Chondrocyte (in vitro differentiated cells): ENCODE measurements at places on chromosomes 3 and 15. TPM values are rescaled to one million over a fixed set of nuclear protein-coding genes. Genes with fewer than 3 reads are reported as not detected.

DNA sequence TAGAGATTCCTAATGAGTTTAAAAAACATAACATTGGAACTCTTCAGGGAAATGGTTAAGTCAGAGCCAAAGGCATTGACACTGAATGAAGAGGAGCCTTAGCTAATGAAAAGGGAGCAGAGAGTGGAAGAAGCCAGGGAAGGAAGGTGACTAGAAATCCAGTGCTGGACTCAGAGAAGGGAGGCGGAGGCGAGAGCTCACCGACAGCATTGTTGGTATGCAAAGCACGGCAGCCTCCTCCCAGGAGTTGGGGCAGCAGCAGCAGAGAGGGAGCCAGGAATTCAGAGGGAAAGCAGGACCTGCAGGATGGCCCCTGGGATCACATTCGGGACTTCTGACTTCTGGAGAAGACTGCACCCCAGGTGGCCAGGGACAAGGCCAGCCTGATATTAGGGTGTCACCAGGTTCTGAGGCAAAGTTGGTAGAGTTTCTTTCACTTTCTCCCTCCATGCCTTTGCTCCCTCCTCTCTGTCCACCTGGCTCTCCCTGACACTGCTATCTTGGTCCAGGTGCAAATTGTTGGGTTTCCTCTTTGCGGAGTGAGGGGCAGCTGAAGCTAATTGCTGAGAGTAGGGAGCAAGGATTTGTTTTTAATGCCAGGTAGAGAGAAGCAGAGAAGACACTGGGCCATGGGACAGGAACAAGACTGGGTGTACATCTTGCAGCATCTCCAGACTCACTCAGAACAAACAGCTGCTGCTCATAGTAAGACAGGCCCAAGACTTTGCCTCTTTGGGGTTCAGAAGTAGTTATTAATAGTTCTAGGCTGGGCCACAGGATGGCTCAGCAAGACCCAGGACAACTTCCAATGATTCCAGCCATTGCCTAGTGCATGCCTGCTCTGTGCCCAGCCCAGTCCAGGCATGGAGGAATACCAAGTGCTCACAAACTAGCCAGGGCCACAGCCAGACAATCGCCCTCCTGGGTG lies 157.9 kb downstream of the TLE3 start:
- no peak overlapping the region for H3K4me3 ChIP-seq
- H3K27ac ChIP-seq: no peak overlapping the region
- H3K36me3 ChIP-seq: peaks cover 8% of the 10 kb centered on the region
- H3K4me1 ChIP-seq: no peaks in the 10 kb centered on the region

- peaks cover 37% of the 10 kb centered on the region for H3K27me3 ChIP-seq
- H3K36me3 ChIP-seq: no peaks in the 10 kb centered on the region
- DNase-seq: no peak
- H3K4me3 ChIP-seq: no peak overlapping the region
- no peak overlapping the region for H3K27ac ChIP-seq
- H3K4me1 ChIP-seq: peaks cover 6% of the 10 kb centered on the region
Measured at GRCh38 chr15:91947683-91948608, 94.4 kb downstream of the SLCO3A1 start.

GRCh38 chr15:52290800-52291199 lies 4.8 kb downstream of the MYO5C start:
- H3K27me3 ChIP-seq: no peaks in the 10 kb centered on the region
- peaks cover 22% of the 10 kb centered on the region for H3K4me1 ChIP-seq
- no peak overlapping the region for H3K4me3 ChIP-seq
- no peak overlapping the region for H3K27ac ChIP-seq
- DNase-seq: no peak
- H3K36me3 ChIP-seq: no peaks in the 10 kb centered on the region

- H3K4me1 ChIP-seq: peaks cover 6% of the 10 kb centered on the region
- no peaks in the 10 kb centered on the region for H3K36me3 ChIP-seq
- no peak overlapping the region for H3K27ac ChIP-seq
- H3K4me3 ChIP-seq: no peak overlapping the region
Measured at GRCh38 chr3:60440869-60441268, 810.4 kb downstream of the FHIT start.

Gene GOLGA6L10
- total RNA-seq: 1.2 to 2.4 TPM (median 2.0 TPM) in 3 replicates

DNA sequence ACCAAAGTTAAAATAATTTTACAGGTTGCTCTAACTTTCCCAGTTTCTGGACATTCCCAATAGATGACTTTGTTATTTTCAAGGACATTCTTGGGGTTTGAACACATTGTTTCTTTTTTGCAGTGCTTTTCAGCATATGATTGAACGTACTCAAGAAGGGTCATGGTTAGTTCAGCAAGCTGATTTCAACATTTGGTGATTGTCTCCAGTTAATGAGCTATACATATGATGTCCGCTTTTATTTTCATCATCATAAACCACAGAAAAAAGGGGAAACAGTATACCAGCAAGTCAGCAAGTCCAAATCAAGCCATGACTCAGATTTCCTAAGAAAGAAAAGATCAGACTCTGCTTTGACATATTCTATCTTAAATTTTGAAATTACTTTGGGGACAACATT lies 69.4 kb downstream of the B3GALNT1 start:
- H3K27me3 ChIP-seq: no peaks in the 10 kb centered on the region
- DNase-seq: no peak
- H3K4me3 ChIP-seq: no peak overlapping the region
- H3K27ac ChIP-seq: peak overlapping the region; percentile 54
- H3K36me3 ChIP-seq: peaks cover 8% of the 10 kb centered on the region
- peaks cover 25% of the 10 kb centered on the region for H3K4me1 ChIP-seq

DNA sequence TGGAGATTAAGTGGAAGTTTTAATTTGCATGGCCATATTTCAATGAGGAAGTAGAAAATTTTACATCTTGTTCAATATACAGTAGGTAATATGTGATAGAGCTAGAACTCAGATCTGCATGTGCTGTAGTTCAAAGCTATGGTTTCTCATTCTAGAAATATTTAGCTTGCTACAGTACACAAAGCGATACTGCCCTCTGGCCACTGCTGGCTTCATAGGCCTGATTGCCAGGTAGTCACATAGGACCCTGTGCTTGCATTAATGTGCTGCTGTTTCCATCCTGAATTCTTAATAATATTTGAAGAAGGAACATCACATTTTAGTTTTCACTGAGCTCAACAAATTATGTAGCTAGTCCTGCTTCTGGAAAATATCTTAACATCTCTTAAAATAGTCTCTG lies 87.0 kb downstream of the PLSCR2 start:
- H3K27ac ChIP-seq: no peak overlapping the region
- no peak overlapping the region for H3K4me3 ChIP-seq
- no peak for DNase-seq

Gene SV2B
- total RNA-seq: not detected in 3 replicates

Gene CKMT1A
- total RNA-seq: not detected in 3 replicates
